NCI-H1105 treated with DMSO at 0.1 percent for 48 hours (cell line): ENCODE measurements at places on chromosomes 2 and 18.

DNA sequence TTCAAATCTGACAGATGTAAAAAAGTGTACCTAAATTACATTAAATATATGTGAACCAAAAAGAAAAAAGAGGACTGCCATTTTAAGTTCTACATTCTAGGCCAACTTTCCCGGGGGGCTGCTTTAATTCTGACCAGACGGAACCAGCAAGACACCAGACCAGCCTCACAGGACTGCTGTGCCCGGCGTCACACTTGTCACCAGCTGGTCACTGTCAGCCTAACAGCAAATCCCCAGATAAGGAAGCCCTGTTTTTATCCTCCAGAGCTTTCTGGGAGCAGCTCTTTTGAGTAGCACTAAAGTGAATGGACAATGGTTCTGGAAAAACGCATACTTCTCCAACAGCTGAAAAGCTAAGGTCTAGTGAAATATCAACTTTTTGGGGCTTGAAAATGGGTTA lies 35.6 kb downstream of the CYB5A start:
- no peak for DNase-seq

DNA sequence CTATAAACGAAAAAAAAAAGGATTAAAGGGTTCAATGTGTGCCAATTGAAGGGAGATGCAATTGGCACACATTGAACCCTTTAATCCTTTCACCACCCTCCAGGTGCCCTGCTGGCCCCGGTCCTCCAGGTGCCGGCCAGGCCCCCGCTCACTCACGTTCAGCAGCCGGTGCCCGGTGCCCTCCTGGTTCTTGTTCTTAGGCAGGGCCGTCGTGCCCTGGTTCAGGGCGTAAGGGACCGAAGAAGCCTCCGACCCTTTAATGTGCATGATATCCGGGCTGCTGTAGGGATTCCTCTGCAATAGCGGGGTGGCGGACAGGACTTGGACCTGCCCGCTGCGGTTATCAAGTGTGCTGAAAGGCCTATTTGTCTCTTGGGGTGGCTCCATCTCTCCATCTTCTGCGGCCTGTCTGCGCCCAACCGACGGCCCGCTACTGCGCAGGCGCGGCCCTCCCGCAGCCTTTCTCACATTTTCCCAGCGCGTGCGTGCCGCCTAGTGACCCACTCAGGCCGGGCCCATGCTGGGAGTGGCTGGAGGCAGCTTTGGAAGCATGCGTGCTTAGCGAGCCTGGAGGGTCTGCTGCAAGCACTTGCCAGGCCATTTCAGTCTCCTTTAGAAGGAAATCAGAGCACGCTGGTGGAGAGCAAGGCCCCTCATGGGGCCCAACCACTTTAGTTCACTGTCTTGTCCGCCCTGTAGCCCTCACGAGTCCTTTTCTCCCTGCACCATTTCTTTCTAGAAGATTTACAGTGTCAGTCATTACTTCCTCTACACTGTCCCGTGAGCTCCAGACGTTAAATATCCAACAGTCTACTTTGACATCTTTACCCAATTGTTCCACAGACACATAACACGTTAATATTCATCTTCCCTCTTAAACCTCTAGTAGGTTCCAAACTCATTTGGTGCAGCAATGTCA lies 24.3 kb downstream of the TMEM237 start:
- DNase-seq, result no peak

DNA sequence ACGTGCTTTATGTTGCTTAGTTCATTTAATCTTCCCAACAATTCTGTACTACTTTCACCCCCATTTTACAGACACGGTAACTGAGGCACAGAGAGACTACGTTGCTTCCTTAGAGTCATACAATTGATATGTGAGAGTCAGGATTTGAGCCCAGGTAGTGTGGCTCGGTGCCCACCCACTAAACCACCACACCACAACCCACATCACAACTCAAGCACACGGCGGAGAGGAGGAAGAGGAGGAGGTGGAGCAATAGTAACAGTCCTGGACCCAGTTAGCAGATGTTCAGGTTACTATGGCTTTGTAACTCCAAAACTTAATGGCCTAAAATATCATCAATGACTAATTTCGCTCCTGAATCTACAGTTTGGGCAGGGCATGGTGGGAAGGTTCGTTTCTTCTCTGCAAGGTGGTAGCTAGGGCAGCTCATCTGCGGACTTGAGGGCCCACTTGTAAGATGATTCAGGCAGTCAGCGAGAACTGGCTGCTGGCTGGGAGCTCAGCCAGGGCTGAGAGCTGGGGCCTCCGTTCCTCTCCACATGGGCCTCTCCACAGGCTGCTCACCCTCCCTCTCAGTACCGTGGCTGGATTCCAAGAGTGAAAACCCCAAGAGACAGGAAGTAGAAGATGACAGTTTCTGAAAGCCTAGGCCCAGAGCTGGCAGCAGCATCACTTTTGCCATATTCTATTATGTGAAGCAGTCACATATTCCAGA lies 167.1 kb downstream of the ZFP36L2 start:
- no peak for DNase-seq

DNA sequence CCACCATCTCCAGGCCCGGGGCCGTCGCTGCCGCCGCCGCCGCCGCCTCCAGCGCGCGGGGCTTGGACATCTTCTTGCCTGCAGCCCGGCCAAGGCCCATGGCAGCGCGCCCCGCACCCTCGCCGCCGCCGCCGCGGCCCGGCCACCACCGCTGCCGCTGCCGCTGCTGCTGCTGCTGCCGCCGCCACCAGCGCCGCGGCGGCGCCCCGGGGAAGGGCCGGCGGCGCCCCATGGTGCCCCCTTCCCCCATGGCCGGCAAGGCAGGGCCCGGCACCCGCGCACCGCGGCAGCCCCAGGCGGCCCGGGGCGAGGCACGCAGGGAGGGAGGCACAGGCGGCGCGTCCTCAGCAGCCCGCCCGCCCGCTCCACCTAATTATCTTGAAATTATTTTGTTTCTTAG lies 3057.4 kb downstream of the RPIA start:
- DNase-seq, result no peak

DNA sequence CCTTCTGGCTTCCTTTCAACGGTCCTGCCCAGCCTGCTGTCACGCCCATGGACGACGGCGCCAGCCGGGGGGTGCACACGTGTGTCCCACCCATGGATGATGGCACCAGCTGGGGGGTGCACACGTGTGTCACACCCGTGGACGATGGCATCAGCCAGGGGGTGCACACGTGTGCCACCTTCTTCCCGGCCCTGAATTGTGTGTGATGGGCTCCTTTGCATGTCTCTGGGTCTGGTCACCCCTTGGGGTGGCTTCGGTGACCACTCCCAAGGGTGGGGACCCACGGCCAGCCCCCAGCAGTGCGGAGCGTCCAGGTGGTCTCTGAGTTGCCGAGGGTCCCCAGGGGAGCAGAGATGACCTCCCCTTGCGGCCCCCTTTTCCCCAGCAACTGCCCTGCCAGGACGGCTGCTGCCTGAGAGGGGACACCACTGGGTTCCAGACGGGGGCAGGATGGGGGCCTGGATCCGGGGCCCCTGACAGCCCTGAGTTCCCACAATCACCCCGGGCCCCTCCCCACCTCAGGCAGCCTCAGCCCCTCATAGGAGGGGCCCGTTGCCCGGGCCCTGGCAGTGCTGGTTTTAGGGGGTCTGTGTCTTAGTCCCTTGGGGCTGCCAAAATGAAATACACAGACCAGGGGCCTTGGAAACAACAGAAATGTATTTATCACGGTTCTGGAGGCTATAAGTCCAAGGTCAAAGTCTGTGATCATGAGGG lies 9.4 kb downstream of the NEU4 start:
- no peak for DNase-seq
